NCI-H187 treated with DMSO at 0.1 percent for 48 hours (cell line): ENCODE measurements at places on chromosomes 2 and 18.

GRCh38 chr18:62539284-62540165, 16.7 kb downstream of the ZCCHC2 start:
- DNase-seq = no peak

DNA sequence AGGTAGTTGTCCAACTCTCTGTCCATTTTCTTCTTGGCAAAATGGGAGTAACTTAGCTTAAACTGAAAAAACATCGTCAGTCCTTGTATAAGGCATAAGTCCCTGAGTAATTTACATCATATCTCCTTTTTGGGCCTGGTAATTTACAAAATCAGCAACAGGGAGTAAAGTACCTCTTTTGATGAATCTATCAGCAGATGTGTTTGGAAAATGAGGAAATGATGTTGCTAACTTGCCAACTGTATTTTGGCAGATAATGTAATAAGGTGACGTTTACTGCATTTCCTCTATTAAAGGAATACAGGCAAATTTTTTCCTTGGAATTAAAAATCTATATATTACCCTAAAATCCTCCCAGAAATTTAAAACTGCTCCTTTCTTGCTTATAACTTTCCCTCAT, 29.2 kb downstream of the ANKRD44 start:
- no peak for DNase-seq

DNA sequence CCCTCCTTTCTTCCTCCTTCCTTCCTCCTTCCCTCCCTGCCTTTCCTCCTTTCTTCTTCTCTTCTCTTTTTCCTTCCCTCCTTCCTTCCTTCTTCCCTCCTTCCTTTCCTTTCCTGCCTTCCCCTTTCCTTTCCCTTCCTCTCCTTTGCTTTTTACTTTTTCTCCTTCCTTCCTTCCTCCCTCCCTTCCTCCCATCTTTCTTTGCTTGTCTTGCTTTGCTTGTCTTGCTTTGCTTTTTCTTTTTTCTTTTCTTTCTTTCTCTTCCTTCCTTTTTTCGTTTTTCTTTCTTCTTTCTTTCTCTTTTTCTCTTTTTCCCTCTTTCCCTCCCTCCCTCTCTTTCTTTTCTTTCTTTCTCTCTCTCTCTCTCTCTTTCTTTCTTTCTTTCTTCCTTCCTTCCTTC, 113.0 kb downstream of the NYAP2 start:
- DNase-seq = no peak

DNA sequence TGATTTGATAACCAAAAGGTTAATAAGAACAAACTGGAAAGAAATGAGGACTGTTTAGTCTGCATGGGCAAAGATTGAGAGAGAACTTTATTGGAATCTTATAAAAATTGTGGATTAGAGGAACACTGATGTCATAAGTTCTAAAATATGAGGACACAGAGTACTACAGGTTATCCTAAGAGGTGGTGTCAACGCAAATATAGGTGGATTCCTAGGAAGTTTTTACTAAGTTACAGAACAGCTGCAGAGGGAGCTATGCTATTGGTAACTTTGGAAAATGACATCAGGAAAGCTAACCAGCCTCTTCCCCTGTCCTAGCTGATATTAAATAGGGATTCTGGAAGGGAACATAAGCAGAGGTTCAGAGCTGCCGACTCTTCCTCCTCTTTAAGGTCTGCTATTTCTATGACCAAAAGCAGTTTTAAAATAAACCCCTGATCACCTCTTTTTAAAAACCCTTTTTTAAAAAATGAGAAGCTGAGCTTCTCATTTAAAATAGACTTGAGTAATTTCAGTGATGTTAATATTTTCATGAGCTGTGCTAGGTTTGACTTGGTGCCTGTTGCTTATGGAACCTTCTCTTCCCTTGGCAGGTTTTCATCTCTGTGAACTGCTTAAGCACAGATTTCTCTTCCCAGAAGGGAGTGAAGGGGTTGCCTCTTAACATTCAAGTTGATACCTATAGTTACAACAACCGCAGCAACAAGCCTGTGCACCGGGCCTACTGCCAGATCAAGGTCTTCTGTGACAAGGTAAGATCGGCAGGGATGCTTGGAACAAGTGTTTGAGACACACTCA, 34.2 kb downstream of the GRHL1 start:
- DNase-seq = no peak

DNA sequence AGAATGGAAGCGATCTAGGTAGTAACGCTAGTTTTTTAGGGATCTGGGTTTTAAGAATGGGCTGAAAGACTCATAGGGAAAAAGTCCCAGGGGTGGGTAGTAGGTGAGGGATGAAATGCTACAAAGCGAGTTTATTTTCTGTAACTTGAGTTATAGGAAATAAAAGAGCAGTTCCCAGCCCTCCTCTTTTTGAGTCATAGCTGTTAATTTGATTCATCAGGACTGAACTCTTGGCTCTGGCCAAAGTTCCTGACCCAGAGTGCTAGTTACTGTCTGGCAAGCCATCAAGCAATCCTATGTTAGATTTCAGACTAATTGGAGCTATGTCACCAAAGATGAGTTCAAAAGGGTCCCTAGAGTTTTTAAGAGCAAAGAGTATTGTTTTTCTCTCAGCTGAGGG, 17.4 kb upstream of the NOSTRIN start:
- no peak for DNase-seq

DNA sequence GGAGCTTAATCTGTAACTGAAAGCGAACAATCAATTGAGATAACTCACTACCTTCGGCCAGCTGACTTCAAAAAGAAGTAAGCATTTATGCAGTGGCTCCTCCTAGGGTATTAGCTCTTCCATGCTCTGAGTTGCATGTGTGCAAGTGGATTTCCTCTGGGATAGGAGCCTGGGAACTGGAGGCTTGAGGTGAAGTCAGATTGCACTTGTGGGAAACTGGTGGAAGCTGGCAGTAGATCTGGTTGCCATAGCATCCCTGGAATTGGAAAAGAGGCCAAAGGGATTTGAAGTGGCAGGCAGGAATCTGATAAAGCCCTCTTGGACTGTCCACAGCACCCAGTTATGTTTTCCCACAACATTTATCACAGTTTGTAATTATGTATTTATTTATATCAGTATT, 50.6 kb upstream of the FMNL2 start:
- DNase-seq = no peak

- DNase-seq = no peak
These were observed 39.2 kb downstream of the MREG start for GRCh38 chr2:215973954-215974699.

- no peak for DNase-seq
These were observed 15.0 kb downstream of the CRACDL start for GRCh38 chr2:98921062-98921461.

GRCh38 chr2:218829868-218830451, 1.6 kb downstream of the PRKAG3 start:
- DNase-seq = no peak
